ENCODE measurements at places on chromosomes 12 and 14.

GRCh38 chr12:62760779-62761178 lies 174.2 kb downstream of the PPM1H start:
- peak; percentile 22 for DNase-seq

- DNase-seq, result peak; percentile 63
Observed at GRCh38 chr12:76586764-76587395, 27.3 kb upstream of the OSBPL8 start.

DNA sequence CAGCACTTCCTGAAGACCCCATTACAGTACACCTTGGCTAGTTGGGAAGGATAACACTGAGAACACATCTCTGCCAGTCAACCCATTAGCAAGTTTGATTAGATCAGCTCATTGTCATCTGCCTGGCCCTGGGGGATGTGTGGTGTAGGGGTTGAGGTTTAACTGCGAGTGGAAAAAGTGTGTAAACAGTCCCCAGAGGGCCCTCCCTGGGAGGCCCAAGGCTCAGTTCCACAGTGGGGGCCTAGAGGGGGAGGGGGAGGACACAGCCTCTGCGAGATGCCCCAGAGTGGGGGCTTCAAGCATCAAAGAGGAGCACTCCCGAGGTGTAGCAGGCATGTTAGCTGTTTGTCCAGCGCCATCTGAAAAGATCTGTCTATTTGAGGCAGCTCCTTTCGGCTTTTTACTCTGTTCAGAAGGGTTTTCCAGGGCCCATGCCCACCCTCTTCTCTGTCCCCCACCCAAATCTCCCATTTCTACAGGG lies 344 bp downstream of the LPAR5 start:
- DNase-seq, result peak; percentile 48

- no peak for DNase-seq
Observed at GRCh38 chr14:31228533-31228932, 20.9 kb upstream of the HECTD1 start.

DNA sequence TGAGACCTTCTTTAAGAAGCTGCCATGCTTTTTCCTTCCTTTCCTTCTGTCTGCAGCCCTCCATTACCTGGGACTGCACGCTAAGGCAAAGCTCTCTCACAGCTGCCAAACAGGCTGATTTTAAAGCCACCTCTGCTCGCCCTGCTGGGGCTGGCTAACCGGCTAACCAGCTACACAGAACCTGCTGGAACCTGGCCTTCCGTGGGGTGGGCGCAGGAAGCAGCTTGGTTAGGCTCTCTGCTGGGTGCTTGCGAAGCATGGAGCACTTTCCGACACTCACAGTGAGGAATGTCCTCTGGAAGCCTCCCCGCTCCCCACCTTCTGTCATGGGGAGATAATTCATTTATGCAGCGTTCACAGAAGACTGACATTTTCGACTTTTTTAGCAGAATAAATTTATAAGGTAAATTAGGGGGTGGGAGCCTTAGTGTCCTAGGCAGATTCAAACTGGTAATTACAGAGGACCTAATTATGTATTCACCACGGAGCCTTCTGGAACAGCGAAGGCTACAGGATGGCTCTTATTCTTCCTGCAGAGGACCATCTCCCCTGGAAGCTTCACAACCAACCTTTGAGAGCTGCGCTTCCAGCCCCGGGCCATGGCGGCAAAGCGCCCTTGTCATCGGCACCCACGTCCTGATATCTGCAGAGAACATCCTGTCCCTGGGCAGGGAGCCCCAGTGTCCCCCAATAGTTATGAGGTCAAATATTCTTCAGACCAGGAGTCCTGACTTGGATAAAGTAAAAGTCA lies 12.4 kb upstream of the BCL11B start:
- no peak for DNase-seq

DNA sequence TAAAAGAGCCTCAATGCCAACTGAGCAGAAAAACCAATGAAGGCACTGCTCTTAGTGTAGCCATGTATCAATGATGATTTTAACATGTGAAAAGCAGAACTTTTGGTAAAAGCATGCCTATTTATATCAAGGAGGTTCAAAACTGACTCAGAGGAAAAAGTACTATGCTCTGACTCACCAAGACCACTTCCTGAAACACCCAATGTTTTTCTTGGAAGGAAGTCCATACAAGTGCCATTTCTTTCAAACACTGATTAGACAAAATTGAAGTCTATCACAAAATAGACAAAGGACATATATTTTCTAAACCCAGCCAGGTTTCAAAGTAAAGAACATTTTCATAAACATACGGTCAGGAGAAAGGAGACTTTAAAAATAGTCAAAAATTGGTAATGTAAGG lies 88.6 kb downstream of the EPS8 start:
- peak; percentile 44 for DNase-seq

DNA sequence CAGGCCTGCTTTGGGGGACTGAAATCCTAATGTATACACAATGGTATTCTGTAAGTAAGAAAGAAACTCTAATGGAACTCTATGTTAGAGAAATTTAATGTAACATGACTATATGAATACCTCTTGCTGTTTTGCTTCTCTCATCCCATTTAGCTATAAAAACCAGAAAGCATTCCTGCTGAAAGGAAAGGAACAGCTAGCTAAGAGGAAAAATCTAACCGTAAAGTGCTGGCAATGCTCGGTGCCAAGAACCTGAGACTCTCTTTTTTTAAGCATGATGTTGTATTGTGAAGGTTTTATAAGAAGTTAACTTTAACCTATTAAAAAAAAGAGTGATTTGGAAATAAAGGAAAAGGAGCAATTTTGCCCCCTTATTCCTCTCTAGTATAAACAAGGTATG lies 75.6 kb upstream of the DACT1 start:
- DNase-seq, result no peak

DNA sequence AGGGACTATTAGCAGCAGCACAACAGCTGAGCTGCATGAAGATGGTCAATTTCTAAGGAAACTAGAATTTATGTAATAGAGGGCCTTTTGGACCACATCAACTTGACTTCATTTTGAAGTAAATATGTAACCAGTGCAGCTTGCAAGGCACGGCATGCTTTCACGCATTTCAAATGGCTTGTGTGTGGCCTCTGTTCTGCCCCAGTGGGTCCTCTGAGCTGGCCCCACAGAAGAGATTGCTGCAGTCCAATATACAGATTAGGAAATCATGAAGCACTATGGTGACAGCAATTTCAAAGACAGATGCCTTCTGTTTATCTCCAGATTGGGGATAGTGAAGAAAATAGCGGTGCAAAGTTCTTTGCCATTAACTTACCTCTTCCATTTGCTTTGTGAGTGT lies 101.4 kb downstream of the PDZRN4 start:
- DNase-seq, result no peak

- DNase-seq, result peak; percentile 43
Observed at GRCh38 chr12:7716381-7716780, 5.1 kb downstream of the DPPA3 start.

GRCh38 chr12:123696646-123697045 lies 15.5 kb upstream of the ATP6V0A2 start:
- no peak for DNase-seq

GRCh38 chr14:55194656-55195355 lies 3.4 kb upstream of the DLGAP5 start:
- DNase-seq, result no peak

DNA sequence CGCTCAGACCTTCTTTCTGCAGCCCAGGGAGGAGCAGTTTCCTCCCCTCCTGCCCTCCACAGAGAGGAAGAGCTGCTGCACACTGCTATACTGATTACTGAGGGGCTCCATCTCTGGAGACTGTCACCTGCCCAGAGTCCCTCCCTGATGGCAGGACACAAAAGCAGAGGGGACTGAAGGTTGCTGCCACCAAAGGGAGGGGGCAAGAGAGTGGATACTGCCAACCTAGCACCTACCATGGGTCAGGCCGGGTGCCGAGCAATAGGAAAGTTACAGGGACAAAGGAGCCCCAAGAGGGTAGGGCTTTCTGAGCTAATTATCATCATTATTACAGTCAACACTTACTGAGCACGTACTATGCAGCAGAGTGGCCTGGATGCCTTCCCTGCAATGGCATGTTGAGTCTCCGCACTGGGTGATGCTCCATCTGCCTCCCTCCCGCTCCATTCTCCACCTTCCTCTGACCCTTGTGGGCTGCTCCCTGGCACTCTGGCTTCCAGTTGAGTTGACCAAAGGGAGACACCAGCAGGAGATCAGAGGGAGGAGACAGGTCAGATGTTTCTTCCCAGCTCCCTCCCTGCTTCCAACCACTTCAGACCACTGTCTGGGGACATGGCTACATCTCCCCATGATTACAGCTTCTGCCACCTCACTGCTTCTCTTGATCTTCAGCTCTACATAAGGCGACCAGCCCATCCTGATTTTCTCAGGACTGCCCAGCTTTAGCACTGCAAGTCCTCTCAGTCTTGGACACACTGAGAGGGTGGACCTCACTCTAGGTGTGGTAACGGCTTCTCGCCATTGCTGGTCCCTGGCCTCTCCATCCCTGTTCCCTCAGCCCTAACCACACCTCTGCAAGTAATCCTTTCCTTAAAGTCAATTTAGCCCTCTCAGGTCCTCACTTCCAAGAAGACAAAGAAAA lies 2.6 kb upstream of the KRT79 start:
- DNase-seq, result no peak

DNA sequence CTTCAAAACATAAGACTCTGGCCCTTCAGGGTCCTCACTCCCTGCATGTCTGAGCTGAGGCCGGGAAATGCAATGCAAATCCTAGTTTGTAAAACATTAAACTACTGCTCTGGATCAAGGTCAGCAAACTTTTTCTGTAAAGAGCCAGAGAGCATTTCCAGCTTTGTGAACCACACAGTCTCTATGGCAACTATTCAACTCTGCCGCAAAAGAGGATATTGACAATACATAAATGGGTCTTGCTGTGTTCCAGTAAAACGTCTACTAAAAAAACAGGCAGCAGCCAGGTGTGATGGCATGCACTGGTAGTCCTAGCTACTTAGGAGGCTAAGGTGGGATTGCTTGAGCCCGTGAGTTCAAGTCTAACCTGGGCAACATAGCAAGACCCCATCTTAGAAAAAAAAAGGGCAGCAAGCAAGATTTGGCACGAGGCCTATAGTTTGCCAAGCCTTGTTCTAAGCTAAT lies 22.3 kb downstream of the DDX24 start:
- no peak for DNase-seq

DNA sequence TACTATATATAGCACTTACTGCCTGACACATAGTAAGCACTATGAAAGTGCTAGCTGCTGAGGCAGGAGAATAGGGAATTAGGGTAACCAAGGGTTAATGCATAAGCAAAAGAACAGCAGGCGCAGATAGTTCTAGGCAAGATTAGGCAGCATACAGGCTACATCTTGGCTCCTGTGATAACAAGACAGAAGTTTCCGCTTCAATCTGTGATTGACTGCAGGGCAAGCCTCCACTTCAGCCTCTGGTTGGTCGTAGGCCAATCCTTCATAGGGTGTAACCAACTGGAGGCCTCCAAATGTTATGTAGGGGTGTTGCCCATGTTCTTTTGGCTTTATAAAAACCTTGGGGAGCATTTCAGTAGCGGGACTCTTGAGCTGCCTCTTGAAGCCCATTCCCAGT lies 46.9 kb downstream of the KLHL28 start:
- peak; percentile 87 for DNase-seq

DNA sequence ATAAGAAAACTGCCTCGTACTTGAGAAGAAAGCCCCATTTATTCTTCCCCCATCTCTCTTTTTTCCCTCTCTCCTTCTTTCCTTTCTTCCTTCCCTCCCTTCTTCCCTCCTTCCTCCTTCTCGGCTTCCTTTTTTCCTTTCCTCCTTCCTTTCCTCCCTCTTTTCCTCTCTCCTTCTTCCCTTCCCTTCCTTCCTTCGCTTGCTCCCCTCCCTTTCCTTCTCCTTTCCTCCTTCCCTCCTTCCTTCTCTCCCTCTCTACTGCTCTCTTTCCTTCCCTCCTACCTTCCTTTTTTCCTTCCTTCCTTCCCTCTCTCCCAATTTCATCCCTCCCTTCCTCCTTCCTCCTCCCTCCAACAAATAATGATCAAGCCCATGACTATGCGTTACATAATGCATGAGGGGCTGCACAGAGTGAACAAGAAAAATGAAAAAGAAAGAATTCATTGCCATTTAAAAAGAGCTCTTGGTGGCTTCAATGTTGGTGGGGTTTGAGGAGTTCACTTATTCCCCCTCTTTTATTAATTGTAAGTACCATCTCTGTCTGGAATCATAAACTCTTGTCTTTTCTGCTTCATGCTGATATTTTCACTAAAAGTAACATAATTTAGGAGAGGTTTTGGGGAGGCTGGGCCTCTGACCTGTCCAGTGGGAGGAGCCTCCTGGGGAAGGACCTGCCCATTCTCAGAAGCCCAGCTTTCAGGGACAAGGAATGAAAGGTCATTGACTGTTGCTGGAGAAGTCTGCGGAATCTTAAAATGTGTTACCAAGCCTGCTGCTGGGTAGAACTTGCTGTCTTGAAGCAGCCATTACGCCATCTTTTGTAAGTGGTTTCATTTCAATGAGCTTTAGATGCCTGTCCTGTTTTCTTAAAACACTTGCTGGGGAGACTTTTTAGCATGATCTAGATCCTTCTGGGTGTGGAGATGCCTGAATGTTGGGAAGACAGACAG lies 144.3 kb downstream of the CHST11 start:
- peak; percentile 14 for DNase-seq

DNA sequence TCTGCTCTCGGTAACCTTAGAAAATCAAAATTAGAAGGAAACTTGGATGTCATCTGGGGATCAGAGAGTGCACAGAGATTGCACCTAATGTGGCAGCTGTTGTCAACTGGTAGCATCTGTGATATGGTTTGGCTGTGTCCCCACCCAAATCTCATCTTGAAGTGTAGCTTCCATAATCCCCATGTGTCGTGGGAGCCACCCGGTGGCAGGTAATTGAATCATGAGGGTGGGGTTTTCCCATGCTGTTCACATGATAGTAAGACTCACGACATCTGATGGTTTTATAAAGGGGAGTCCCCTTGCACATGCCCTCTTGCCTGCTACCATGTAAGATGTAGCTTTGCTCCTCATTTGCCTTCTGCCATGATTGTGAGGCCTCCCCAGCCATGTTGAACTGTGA lies 127.7 kb upstream of the SRRM4 start:
- peak; percentile 22 for DNase-seq

DNA sequence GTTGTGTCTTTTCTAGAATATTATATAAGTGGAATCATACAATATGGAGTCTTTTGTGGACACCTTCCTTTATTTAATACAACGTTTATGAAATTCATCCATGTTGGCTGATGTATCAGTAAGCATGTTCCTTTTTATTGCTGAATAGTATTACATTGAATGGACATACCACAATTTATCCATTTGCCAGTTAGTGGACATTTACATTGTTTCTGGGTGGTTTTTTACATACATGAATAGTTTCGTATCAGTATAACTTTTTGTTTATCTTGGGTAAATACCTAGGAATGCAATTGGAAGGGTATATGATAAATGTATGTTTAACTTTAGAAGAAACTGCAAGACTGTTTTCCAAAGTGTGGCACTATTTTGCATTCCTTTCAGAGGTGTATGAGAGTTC lies 23.1 kb downstream of the IQSEC3 start:
- no peak for DNase-seq

GRCh38 chr12:20616093-20616492 lies 79.0 kb upstream of the SLCO1C1 start:
- no peak for DNase-seq

DNA sequence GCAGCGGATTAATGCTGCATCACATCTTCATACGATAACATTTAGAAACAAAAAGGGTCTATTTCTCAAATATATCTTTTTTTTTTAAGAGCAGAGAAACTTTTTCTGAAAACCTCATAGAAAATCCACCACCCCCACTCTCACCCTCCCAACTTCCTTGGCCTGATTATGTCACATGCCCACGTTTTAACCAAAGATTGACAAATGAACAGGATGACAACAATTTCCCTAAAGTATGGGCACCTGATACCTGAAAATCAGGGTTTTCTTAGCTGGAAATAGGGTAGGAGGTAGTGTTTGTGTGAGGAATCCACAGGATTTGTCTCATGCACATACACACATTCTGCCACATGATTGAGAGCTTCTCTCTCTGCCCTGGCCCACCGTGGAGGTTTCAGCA lies 74.7 kb upstream of the MDM1 start:
- DNase-seq, result no peak

GRCh38 chr14:82047777-82048470 lies 514.3 kb upstream of the SEL1L start:
- no peak for DNase-seq

Data from erythroblast (primary cell).